ENCODE measurements at places on chromosomes 3 and 15.

- no peak for DNase-seq
Measured at GRCh38 chr3:197283045-197283444, 15.4 kb downstream of the DLG1 start.

- no peak for DNase-seq
Measured at GRCh38 chr3:12465836-12466225, 18.4 kb upstream of the TSEN2 start.

DNA sequence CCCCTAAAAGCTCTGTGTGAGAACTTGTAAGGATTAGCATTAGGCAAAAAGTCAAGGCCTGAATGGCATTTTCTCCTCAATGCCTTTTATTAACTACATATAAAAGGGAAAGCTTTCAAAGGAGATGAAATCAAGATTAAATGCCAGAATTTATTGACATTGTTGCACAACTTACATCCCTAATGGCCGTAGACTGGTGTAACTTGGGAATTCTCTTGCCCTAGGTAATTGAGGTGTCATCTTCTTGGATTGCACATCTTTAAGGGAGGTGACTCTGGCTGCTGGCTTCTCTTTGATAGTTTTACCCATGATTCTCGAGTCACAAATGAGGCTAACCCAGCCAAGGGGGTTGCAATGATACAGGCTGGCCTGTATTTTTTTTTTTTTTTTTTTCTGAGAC, 249.1 kb downstream of the TBL1XR1 start:
- no peak for DNase-seq

- peak; percentile 94 for DNase-seq
Measured at GRCh38 chr3:126389112-126389793, 5.5 kb upstream of the CFAP100 start.

DNA sequence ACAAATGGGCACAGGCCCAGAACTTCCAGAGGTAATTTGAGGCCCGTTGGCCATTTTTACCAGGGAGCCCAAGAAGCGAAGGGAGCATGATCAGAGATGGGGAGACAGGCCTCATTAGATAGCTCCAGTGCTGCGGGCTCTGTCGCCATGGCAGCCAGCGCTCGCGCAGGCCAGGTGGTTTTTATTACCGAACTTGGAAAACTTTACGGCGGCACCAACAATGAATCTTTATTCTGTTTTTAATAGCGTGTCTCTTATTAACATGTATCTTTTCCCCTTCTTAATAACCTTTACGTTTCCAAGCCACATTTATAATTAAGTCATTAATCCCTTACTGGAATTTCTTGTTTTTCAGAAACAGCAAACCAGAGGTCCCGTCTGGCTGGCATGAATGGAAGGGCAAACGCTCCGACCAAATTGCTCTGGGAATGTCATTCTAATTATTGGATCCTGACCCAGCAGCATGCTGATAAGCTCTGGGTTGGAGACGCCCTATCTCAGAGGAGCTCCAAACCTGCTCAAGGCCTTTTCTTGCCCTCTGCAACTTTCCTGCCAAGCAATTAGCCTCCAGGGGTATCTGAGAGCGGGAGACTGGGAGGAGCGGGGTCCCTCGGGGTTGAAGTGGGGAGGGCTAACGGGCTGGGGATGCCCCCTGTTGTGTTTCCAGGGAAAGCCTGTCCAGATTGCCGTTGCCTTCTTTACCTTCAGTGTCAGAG, 256.4 kb downstream of the TLE3 start:
- no peak for DNase-seq

DNA sequence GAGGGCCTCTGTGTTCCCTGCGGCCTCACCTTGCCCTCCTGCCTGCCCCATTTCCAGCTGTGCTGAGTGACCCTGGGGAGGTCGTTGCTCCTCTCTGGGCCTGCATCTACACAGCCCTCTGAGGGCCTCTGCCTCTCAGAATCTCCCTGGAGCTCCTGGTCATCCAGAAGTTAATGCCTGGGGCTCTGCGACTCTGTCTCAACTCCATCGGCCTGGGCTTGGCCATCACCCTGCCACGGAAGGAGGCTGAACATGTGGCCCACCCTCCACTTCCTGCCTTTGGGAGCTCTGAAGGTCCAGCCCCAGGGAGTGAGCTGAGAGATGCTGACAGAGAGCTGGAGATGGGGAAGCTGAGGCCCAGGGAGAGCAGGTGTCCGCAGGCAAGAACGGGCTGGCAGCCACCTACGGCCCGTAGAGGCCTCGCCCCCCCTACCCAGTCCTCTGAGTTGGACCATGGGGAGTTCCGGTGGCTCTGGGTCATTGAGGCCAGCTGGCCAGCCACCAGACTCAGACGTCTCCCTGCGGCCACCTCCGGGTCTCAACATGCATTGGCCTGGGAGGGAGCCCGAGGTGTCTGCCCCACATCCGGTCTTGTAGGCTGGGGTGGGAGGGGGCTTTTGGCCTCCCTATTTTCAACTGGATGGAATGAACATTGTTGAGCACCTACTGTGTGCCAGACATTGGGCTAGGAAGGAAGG, 34.2 kb downstream of the GRIP2 start:
- DNase-seq = no peak

DNA sequence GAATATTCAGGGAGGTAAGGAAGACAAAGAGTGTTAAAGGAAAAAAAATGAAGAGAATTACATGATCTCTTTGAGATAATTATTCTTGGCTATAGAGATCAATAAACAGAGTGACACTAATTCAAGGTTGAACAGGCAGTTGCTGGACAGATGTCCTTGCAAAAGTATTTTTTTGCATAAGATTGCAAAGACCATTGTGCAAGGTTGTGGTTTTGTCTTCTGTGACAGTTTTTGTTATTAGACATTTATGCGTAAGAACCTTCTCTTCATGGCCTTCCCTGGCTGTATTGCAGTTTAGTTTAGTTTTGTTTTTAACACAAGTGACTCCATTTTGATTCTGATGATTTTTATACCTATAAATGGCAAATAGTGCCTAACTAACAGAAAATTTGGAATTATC, 682.8 kb upstream of the ARPP21 start:
- no peak for DNase-seq

GRCh38 chr3:27985369-27986035, 255.9 kb upstream of the CMC1 start:
- no peak for DNase-seq

GRCh38 chr15:31027910-31028578, 36.6 kb upstream of the MTMR10 start:
- DNase-seq = no peak

- no peak for DNase-seq
Measured at GRCh38 chr3:77304700-77305021, 264.8 kb downstream of the ROBO2 start.

- no peak for DNase-seq
Measured at GRCh38 chr15:57789225-57789624, 82.7 kb downstream of the POLR2M start.

DNA sequence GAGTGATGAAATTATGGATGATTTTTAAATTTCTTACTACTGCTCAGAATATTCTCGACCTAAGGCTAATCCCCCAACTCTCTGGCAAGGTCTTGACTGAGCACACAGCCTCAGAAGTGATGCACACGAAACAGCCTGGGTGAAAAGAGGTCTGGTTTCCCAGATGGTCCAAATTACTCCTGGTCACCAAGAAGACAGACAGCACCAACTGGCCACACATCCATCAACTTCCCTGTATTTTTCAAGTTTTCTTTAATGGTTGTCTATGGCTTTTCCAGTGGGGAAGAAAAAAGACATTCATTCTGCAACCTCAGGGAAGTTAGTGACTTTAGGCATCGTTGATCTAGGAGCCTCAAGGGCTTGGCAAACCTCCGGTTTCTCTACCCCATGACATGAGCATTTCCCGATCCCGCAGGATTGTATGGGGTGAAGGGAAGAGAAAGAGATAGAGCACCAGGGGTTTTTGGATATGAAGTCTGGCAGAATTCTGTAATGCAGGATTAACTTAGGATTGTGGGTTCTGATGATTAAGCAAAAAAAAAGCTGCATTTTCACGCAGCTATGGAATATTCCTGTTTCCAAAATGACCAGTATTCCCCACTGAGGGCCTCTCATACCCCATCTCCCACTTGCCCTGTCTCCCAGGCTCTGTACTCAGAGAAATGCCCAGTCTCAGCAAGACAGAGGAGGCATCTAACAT, 62.2 kb downstream of the UMPS start:
- DNase-seq = no peak

DNA sequence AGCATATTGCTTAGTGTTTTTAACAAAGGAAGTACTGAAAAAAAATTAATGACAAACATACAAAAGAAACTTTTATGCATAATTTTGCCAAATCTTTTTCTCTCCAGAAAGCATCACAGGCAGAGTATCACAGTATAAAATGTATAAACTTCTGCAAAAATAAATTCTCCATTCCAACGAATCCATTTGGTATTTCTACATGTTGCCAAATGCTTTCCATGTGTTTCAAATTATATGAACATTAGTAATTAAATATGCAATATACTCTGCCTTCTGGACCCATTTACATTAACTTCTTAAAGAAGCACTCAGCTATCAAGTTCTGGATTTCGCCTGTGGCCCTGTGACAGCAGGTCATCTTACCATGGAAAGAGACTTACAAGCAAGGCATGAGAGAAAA, 189.1 kb upstream of the ALCAM start:
- no peak for DNase-seq

GRCh38 chr3:30804984-30805383, 89.5 kb downstream of the GADL1 start:
- DNase-seq = no peak

GRCh38 chr3:136595913-136596697, 156.1 kb downstream of the STAG1 start:
- DNase-seq = no peak

- DNase-seq = no peak
Measured at GRCh38 chr3:165259541-165260193, 63.5 kb upstream of the SLITRK3 start.

GRCh38 chr15:93088981-93089726, at the start of gene RGMA:
TSS of gene RGMA (minus strand) at chr15:93089211. CDS start at chr15:93088932, 279 bp downstream.
- DNase-seq = peak; percentile 55

GRCh38 chr3:149783576-149783975, 8.8 kb downstream of the ANKUB1 start:
- peak; percentile 48 for DNase-seq

DNA sequence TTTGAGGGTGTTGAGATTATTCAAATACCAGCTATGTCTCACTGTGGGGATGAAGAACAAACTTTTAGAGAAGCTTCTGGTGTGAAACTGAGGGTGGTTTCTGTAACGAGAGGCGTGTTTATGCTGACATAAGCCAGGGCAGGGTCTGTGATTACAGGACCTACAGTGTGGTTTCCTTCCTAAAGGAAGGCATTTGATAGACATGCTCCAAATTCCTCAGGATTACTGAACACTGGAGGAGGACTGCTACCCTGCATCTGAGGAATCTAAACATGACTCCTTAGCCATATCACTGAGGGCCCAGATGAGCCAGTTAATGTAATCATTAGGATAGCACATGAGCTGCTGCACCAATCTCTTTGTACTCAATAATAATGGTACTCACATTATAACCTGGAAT, 328.4 kb upstream of the UMPS start:
- DNase-seq = peak; percentile 30

DNA sequence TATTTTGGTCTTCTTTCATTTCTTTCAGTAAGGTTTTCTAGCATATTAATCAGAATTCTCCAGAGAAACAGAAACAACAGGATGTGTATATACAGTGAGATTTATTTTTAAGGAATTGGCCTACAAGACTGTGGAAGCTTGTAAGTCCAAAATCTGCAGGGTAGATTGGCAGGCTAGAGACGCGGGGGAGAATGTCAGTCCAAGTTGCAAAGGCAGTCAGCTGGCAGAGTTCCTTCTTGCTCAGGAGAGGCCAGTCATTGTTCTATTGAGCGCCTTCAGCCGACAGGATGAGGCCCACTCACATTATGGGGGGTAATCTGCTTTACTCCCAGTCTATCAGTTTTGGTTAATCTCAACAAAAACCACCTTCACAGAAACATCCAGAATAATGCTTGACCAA, 133.4 kb upstream of the UBE3A start:
- no peak for DNase-seq

DNA sequence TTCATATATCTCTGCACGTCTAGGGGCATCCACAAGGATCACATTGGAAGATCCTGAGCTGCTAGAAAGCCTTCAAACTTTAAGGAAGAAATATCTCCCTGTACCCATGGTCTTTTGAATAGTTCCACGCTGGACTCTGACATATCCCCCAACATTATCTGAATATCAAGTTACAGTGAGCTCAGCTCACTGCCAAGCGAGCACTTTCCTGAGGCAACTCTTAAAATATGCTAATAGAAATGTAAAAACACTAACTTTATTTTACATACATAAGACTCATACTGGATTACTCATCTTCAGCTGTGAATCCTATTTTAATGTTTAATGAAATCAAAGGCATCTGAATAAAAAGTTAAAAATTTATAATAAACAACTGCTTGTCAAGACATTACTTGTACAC, 420.2 kb upstream of the CCDC54 start:
- no peak for DNase-seq

DNA sequence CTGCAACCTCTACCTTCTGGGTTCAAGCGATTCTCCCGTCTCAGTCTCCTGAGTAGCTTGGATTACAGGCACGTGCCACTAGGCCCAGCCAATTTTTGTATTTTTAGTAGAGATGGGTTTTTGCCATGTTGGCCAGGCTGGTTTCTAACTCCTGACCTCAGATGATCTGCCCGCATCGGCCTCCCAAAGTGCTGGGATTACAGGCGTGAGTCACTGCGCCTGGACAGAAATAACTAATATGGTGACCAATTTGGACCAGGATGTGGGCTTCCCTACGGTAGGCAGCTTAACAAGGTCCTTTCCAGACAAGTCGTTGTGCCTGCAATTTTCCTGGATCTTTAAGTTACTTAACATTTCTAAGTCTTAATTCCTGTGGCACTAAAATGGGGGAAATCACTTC, 14.8 kb downstream of the WDR53 start:
- no peak for DNase-seq

DNA sequence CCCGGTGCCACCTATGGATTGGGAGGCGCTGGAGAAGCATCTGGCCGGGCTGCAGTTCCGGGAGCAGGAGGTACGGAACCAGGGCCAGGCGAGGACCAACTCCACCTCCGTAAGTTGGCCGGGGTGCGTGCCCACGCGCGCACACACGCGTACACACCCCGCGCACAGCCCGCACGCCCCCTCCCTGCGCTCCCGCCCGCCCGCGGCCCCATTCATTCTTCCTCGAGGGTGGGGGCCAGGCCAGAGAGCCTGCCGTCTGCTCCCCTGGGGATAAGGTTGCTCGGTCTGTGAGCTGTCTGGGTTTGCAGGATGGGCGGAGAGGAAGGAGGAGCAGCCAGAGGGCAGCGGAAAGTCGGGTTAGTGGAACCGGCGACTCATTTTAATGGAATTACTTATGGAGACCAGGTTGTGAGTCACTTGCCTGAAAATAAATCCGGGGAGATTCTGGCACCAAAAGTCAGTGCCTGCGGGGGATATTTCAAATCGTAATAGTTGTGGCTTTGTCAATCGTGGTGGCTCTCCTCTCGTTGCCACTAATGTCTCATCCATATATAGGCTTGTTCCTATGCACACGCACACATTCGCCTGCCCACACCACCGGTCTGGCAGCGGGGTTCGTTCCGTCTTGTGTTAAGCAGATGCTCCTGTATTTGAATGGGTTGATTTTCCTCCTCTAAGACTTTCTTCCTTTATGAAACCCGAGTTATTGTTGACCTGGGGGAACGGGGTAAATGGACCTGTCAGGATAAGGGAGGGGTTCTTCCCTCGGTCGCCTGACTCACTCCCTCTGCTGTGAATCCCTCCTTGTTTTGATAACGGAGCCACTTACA, 223.4 kb upstream of the IL12A start:
- peak; percentile 79 for DNase-seq

GRCh38 chr3:72032441-72033135, 247.6 kb upstream of the PROK2 start:
- DNase-seq = no peak

GRCh38 chr3:72441284-72441994, 406.8 kb downstream of the SHQ1 start:
- DNase-seq = no peak
